Stimulated activated naive CD8-positive, alpha-beta T cell treated with anti-CD3 and anti-CD28 coated beads, Interleukin-15, Interleukin-2, amounts not matched to agents 100 U/mL and 50 U/mL, for 24 hours (primary cell): ENCODE measurements at places on chromosomes 1 and 21.

DNA sequence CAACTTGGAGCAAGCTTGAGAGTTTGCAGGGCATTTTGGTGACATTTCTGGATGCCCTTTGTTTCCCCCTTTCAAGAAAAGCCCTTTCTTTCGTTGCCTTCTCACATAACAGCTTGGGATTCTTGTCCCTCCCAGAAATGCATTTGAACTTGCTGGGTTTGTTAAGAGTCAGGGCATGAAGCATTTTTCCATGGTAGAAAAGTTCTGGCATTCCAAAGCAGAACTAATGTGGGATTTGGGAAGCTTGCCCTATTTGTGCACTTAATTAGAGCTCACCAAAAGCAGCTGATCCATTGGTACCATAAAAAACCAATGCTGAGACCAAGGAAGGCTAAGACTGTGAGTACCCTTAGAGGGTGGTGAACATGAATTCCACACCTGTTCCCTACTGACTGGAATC, 99.8 kb upstream of the HOOK1 start:
- no peak for DNase-seq

DNA sequence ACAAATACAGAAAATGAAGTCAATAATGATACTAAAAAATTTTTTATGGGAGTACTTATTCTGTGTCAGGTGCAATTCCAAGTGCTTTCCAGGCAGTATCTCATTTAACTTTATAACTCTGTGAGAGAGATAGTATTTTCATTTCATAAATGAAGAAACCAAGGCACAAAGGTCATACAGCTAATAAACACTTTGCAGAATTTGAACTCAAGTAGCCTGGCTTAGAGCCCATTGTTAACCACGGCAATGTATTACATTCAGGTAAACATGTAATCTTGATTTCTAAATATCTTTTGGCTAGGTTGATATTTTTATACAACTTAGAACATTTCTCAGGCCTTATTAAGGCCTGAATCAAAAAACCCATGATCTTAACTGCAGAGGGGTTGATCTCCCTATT, 28.9 kb upstream of the PKN2 start:
- no peak for DNase-seq

DNA sequence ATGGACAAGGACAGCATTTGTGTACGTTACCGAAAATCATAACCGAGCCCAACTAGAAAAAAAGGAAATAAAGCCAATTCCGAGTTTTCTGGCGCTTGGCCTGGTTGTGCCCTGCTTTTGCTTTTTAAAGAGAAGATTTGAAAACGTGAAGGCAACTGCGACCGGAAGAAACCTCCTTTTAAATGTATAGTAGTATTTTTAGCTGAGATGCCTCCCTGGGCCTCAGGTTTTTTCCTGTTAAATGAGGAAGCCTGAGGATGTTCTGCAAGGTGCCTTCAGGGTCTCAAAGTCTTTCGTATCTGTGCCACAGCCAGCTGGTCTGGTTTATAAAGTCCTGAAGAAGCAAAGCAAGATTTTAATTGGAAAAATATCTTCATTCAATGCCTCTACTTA, 371 bp upstream of the ODF2L start:
- no peak for DNase-seq

- no peak for DNase-seq
These were observed 9.5 kb upstream of the DMRTB1 start for GRCh38 chr1:53449693-53450092.

GRCh38 chr21:29378832-29379231, 80.1 kb downstream of the BACH1 start:
- no peak for DNase-seq

DNA sequence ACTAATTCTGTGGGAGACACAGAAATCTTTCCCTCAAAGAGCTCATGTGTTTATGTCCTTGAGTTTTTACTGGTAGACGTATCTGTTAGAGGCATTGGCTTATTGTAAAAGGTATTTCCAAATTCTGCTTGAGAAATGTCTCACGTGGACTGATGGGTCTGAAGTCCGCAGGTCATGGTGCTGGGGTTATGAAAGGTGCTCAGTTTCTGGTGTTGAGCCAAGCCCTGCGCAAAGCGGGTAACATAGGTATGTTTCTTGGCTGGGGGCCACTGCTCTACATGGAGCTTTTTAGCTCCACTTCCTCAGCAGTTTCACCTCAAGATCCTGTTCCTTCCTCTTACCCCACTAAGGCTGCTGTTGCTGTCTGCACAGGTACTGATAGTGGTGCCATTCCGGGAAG, 10.8 kb downstream of the UTP25 start:
- no peak for DNase-seq

- DNase-seq = no peak
These were observed 286.3 kb upstream of the LYPLAL1 start for GRCh38 chr1:218887141-218887925.
